ENCODE measurements at places on chromosomes 6 and 20.

DNA sequence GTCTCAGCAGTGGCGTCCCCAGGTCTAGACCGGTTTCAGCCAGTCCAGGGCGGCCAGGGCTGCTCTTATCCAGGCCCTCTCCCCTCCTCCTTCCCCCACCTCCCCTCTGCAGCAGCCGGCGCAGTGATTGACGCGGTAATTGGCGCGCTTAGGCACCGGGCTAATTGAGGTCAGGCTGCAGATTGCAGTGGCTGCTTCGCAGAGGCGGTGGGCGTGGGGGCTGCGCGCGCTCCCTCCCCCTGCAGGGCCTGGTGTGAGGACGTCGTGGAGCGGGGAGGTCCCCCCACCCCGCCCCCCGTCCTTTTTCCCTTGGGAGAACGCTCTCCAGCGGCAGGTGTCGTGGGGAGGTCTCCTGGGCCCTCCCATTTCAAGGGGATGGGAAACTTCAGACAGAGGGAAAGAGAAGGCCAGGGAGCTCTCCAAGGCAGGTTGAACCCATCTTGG lies 70.4 kb upstream of the BLCAP start:
- DNase-seq: no peak

DNA sequence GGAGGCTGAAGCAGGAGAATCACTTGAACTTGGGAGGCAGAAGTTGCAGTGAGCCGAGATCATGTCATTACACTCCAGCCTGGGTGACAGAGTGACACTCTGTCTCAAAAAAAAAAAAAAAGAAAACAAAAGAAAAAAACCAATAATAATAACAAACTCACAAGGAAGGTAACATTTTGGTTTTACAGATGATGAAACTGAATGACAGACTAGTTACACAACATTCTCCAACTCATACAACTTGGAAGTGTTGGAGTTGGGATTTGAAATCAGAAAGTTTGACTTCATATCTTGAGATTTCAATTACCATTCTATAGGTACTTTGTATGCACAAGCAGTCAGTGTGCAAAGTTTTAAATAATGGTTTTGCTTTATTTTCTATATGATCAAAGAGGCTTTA lies 10.2 kb downstream of the TPD52L1 start:
- no peak for DNase-seq

DNA sequence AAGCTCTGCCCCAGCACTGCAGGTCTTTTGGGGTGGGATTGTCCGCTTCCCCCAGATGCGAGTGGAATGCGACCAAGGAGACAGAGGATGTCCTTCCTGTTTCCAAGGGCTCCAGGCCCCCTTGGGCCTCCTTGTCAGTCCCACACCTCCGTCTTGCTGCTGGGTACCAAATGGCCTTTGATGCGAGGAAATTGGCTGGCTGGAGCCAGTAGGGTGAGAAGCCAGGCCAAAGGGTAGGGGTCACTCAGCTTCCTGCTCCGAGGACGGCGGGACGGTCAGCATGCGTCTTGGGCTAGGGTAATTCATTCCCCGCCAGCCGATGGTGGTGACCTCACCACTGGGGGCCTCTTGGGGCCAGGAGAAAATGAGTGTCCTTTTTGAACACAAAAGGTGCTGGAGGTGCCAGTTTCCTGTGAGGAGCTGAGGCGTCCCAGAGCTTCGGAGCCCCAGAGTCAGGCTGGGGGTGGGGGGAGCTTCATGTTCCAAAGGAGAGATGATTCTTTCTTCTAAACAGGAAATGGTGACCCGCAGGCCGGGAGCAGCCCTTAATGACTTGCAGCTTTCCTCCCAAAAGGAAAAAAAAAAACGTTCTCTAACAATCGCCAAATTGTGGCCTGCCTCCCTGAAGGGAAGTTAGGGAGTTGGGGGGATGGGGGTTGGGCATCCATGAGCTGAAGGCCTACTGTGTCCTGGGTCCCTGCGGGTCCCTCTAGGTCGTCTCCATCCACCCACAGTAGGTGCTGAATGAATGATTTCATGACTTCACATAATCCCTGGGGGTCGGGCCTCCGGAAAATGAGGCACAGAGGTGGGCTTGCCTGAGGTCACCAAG lies 6.7 kb downstream of the SNAI1 start:
- peak; percentile 92 for DNase-seq

DNA sequence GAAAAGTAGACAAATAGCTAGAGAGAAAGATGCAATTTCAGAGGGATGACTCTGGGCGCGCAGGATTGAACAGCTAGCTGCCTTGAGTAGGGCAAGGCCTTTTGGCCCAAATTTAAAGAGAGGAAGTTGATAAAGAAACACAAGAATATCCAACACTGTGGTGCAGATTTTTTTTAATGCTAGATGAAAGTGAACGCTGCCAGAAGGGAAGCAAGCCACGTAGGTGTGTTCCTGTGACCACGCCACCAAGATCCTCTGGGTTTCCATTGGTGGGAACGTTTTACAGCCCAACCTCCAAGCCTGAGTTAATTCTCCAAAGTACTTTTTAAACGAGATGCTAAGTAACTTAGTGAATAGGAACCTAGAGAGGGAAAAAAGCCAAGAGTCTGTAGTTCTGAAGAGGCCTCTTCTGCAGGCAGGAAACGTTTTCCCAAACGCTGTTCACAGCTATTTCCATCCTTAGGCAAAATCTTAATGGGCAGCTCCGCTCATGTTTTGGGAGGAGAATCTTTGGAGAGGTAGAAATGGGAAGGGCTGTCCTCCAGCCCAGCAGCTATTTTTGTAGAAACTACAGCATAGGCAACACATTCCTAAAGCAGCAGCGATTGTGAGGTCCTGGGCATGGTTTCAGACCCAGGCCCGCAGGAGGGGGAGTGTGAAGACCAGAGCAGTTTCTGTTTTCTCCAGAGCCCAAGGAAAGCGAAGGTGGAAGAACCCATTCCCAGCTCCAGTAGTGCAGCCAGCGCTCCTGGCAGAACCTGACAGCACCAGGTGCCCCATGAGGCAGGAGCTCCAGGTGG lies 8.2 kb downstream of the LY86 start:
- DNase-seq: no peak

DNA sequence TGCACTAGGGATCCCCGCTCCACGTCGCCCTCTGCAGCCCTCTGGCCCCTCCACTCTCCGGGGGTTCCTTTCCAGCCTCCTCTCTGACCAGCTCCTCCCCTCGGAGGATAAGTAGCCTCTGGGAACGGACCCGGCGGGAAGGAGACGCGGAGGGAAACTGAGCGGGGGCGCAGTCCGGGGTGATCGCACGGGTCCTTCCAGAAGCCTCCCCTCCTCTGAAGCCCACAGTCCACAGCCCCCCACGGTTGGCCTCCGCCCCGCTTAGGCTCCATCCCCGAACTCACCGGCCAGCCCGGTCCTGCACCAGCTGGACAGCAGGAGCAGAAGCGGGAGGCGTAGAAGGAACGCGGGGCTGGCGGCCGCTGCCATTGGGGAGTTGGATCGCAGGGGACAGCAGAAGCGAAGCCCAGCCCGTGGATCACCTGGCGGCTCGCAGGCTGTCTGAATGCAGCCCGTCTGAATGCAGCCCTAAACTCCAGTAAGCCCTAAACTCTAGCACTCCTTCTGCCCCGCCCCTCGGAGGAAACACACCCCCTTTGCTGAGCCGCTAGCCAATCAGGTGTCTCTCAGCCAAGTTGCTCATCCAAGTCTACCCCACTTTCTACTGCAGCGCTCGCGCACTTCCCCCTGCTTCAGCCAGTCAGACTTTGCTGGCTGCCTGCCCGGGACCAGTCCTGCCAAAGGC lies at the start of gene RAET1G:
Gene RAET1G (minus strand): TSS at position 480 of the 685 bp plus-strand sequence. CDS start 111 bp downstream, at position 369.
- peak; percentile 83 for DNase-seq

DNA sequence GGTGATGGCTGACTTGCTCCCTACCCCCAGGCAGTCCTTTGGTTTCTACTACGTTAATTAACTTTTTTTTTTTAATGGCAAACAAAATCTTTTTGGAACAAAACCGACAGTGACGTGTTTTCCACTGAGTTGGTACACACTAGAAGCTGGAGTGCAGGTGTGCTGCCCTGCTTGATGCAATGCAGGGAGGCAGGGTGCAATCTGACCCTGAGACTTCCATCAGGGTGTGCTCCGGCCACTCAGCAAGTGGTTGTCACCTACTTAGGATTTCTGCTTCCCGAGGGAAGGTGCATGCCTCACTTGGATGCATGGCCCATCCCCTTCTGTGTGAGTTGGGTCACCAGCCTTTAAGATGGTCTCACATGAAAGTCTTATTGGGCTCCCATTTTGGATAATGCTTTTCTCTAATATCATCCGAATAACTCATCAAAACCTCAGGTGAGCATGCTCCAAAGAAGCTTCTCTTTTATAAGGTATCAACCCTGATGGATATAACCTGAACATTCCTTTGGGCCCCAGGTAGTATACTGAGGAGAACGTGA lies 14.0 kb downstream of the RREB1 start:
- no peak for DNase-seq

DNA sequence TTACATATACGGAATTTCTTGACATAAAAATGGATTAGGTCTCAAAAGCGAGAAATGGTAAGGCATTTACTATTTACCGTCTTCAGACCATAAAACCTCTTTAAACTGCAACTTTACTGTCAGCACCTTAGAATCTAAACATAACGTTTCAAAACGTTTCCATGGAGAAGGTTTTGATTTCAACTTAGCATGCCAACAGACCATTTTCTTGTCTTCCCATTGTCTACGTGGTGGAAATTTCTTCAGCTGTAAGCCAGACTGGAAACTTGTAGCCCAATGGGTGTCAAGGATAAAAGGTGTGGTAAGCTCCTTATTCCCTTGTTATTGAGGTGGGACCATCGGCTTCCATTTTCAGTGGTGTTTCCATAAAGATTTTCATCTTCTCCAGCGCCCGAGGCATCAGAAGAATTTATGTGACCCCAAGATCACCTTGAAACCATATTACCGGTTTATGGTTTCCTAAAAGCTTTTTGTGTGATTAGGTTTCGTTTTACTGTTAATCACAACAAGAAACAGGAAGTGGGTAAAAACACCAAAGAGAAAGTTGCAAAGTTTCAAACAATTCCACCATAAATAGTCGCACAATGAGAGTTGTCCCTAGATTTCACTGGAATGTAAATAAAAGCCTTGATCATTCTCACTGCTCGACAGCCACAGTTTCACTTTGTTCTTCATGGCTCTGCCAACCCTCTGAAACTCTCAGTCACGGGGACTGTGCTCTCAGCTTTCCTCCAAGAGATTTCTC lies 63.0 kb upstream of the CD2AP start:
- peak; percentile 24 for DNase-seq

- DNase-seq: no peak
Observed at GRCh38 chr20:32622585-32623468, 37.7 kb upstream of the NOL4L start.

DNA sequence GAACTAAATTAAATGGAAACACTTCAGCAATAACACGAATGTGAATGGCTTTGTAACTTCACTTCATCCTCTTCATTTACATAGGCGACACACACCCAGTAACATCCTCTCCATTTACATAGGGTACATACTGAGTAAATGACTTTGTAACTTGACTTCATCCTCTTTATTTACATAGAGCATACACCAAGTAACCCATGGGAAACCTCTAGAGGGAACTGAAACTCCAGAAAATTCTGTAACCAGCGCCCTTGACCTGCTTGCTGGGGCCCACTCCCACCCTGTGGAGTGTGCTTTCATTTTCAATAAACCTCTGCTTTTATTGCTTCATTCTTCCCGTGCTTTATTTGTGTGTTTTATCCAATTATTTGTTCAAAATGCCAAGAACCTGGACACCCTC lies 81.6 kb upstream of the OPRM1 start:
- DNase-seq: no peak

DNA sequence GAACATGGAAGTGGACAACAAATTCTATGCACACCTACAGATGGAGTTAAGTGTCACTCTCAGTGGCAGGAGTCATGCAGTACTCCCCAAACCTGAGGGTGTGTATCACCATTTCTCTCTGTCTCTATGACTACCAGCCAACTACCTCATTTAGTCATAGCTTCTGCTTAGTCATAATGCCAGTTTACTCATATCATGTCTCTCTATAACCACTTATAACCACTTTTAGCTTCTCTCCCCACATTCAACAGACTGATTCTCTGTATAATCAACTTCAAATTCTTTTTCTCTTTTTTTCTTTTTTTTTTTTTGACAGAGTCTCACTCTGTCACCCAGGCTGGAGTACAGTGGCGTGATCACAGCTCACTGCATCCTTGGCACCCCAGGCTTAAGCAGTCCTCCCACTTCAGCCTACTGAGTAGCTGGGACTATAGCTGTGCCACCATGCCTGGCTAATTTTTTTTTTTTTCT lies 13.8 kb upstream of the GTF3C6 start:
- peak; percentile 89 for DNase-seq

DNA sequence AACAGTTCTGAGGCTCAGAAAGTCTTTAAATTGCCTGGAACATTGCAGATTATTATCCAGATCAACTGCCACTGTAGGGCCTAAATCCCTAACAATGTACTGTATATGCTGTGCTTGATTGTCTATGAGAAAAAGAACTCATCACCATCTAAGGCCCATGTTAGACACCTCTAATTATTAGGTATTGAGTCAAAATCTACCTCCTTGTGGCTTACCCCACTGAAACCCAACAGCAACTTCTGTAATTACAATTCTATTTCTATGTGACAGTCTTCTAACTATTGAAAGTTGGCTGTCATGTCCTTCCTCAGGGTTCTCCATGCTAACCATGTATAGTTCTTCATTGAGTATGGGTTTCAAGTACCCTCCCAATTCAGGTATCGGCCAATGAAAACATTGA lies 13.9 kb downstream of the MCM9 start:
- no peak for DNase-seq

DNA sequence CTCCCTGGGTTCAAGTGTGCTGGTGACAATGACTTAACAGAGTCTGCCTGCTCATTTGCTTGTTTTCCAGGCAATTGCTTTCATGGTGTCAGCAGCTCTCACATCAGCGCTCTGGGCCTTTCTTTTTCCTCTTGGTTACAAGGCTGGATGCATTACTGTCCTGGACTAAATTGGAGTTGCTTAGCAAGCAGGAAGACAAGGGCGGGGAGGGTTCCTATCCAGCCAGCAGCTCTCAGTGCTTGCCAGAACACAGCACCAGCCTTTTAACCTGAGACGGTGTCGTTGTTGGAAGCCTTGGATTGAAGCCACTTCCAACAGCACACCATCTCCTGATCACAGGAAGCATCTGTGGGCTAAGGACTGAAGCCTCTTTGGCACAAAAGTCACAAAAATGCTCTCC lies 606.9 kb downstream of the CDH26 start:
- DNase-seq: no peak

- DNase-seq: peak; percentile 49
Observed at GRCh38 chr6:79574630-79575225, 37.5 kb upstream of the LCA5 start.

DNA sequence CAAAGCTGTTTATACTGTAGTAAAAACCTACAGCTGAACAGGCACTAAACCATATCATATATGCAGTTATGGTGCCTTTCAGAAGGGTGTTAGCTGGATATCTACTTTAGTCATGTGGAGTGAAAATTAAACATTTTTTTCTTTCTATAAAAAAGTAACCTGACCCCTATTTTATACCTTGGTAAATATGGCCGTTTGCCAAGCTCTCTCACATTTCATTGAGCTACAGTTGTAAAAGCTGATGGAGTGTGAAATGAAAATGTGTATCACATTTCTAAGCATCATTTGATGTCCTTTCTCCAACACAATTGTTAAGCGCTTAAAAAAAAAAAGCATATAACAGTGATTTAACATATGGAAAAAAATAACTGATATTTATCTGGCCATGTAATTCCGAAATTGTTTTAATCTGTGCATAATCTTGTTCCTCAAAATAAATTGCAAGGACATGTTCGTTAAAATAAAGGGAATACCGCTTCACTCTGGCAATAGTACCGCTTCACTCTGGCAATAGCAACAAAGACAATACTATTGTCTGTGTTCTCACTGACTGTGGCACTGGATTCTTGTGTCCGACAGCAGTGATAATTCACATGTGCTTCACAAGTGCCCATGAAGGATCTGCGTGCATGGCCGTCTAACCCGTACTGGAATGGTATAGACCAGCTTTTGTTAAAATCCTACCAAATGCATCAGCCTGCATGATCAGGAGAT lies 391.8 kb upstream of the SOX4 start:
- no peak for DNase-seq

- DNase-seq: no peak
Observed at GRCh38 chr6:130831607-130832006, 4.4 kb downstream of the SMLR1 start.

Data from HS-5 (cell line).